Left ventricle myocardium inferior (tissue), 1 donor: ENCODE measurements at places on chromosomes 12 and 14. TPM values are rescaled to one million over a fixed set of nuclear protein-coding genes. Genes with fewer than 3 reads are reported as not detected.

DNA sequence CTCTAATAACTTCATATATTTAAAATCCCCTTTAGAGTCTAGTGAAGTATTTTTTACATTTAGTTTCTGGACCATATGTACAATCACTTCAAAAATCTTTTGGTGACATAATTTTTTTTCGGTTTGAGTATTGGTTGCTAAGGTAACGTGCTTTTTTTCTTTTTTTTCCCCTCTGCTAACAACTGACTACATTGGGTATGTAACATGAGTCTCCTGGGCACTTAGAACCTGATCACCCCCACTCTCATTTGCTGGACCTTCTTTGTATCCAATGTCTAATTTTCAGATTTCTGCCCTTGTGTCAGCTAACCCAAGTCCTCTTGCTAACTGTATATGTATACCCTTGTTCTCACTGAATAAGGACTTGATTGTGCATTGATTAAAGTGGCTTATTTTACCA, 592.9 kb upstream of the FLRT2 start:
- DNase-seq = no peak
- H3K27me3 ChIP-seq = no peaks in the 10 kb centered on the region
- no peak overlapping the region for H3K27ac ChIP-seq
- no peaks in the 10 kb centered on the region for H3K36me3 ChIP-seq

- no peak overlapping the region for H3K4me3 ChIP-seq
- H3K36me3 ChIP-seq = peaks cover 86% of the 10 kb centered on the region
- DNase-seq = no peak
- no peaks in the 10 kb centered on the region for H3K27me3 ChIP-seq
- no peak overlapping the region for H3K27ac ChIP-seq
Measured at GRCh38 chr12:113310489-113310888, 24.4 kb downstream of the SLC8B1 start.

DNA sequence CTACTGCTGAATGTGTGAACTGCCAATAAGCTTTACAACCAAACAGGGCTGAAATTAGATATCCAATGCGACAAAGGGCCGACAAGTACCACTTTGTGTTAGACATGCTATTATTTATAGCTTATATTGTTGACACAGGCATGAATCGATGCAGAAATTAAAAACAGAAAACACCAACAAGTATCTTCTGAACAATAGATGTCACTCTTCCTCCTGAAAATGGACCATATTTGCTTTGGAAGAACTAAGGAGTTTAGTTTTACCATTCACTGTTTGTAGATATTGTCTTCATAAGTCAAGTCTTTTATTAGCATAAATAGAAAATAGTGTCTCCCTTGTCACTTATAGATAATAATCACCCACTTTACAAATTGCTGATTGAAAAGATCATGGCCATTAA, 86.5 kb downstream of the LRIG3 start:
- H3K4me3 ChIP-seq = no peak overlapping the region
- H3K4me1 ChIP-seq = no peaks in the 10 kb centered on the region
- no peaks in the 10 kb centered on the region for H3K27me3 ChIP-seq
- no peak overlapping the region for H3K27ac ChIP-seq
- no peaks in the 10 kb centered on the region for H3K36me3 ChIP-seq

- H3K4me1 ChIP-seq = no peaks in the 10 kb centered on the region
- DNase-seq = no peak
- no peaks in the 10 kb centered on the region for H3K27me3 ChIP-seq
- no peak overlapping the region for H3K27ac ChIP-seq
- H3K36me3 ChIP-seq = no peaks in the 10 kb centered on the region
Measured at GRCh38 chr12:98002887-98003493, 512.4 kb upstream of the TMPO start.

OR6C2 gene
- not detected for total RNA-seq

- no peak overlapping the region for H3K27ac ChIP-seq
- H3K4me3 ChIP-seq = no peak overlapping the region
- H3K27me3 ChIP-seq = no peaks in the 10 kb centered on the region
- no peak for DNase-seq
Measured at GRCh38 chr12:84313323-84313675, 599.3 kb downstream of the SLC6A15 start.

EPYC gene
- total RNA-seq = not detected

DNA sequence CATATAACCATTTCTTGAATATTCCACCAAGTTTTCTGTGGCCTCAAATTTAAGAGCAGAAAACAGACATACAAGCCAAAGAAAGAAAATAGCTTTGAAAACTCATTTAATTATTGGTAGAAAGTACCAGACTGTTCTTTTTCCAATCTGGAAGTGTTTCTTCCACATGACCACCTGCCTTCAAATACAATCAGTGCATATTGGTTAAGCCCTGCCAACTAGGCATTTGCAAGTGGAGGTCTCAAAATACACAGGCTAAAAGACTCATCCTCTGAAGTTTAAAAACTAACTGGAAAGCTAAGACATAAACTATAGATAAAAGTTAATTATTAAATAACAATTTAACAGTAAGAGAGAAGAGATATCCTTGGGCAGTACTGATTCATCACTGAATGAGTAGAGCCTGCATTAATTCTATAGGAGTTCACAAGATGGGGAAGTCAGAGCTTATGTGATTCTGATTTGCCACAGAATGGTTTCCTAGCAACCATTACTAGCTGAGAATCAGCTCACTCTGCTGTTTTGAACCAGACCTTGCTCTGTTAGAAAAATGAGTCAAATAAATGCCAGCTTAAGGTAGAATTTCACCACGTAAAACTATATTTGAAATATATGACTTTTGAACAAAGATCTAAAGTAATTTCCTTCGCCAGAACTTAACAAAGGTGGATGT, 433.8 kb downstream of the FUT8 start:
- no peak overlapping the region for H3K27ac ChIP-seq
- DNase-seq = no peak
- H3K4me1 ChIP-seq = no peaks in the 10 kb centered on the region
- H3K4me3 ChIP-seq = no peak overlapping the region

DNA sequence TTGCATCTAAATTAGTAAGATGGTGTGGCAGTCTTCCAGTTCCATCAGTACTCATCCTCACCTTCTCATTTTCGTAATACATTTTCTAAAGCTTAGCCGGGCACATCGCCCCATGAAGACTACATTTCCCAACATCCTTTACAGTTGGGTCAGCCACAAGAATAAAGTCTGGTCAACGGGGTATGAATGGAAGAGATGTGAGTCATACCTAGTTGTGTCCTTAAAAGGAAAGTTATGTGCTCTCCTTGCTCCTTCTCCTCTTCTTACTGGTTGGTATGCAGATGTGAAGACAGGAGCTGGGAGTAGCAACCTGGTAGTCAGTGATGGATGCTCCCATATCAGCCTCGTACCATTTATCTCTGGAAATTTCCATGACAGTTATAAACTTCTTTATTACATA, 35.9 kb upstream of the EGLN3 start:
- H3K27me3 ChIP-seq = no peaks in the 10 kb centered on the region
- H3K36me3 ChIP-seq = no peaks in the 10 kb centered on the region
- peaks cover 15% of the 10 kb centered on the region for H3K4me1 ChIP-seq
- no peak for DNase-seq

PRPH gene
- not detected for total RNA-seq

DNA sequence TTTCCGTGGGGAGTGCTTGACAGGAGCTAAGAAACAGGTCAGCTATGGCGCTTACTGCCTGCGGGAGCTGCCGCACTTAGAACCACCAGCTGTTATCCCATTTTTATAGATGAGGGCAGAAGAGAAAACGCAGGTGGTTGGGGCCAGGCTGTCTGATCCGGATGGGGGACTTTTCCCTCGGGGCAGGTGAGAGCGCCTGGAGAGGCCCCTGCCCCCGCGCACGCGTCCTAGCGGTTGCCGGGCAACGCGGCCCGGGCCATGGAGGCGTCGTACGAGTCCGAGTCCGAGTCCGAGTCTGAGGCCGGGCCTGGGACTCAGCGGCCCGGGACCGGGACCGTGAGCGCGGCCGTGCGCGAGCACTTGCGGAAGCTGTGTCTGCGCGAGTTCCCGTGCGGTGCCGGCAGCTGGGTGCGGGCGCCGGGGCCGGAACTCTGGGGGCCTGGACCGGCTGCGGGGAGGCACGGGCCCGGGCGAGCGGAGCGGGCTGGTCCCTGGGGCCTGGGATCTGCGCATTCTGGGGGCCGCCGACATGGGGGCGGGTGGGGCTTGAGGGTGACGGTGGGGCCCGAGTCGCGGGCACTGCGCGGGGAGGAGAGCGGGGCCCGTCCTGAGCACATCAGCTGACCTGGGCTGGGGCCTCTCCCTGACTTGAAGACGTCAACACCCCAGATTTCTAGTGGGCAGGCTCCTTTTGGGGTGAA, at the start of gene LRRC43:
LRRC43 (plus strand) TSS at position 237 of the 701 bp plus-strand sequence; CDS start at position 259, 22 bp downstream.
- peaks cover 8% of the 10 kb centered on the region for H3K4me1 ChIP-seq
- no peak within 1 kb of the TSS for H3K27ac ChIP-seq
- peak within 1 kb of the TSS; percentile 65 for H3K4me3 ChIP-seq
- peaks cover 24% of the 10 kb centered on the region for H3K27me3 ChIP-seq

GRCh38 chr14:101507836-101508150, 53.5 kb upstream of the DIO3 start:
- peaks cover 35% of the 10 kb centered on the region for H3K27me3 ChIP-seq
- H3K4me3 ChIP-seq = no peak overlapping the region
- H3K4me1 ChIP-seq = no peaks in the 10 kb centered on the region
- H3K36me3 ChIP-seq = no peaks in the 10 kb centered on the region
- H3K27ac ChIP-seq = no peak overlapping the region
- DNase-seq = no peak
